Karpas-422 (cell line): ENCODE measurements at places on chromosomes 4 and X. TPM values are rescaled to one million over a fixed set of nuclear protein-coding genes. Genes with fewer than 3 reads are reported as not detected.
A peak's percentile ranks its signal among the peaks of the same experiment; 100 is the strongest.

Gene TRIM2
- total RNA-seq = 0.76 and 0.97 TPM in 2 replicates

Gene ADGRA3
- total RNA-seq = not detected in 2 replicates

Gene CT45A10
- not detected in 2 replicates for total RNA-seq

Gene NSUN7
- not detected in 2 replicates for total RNA-seq

Gene GABRG1
- not detected in 2 replicates for total RNA-seq

DNA sequence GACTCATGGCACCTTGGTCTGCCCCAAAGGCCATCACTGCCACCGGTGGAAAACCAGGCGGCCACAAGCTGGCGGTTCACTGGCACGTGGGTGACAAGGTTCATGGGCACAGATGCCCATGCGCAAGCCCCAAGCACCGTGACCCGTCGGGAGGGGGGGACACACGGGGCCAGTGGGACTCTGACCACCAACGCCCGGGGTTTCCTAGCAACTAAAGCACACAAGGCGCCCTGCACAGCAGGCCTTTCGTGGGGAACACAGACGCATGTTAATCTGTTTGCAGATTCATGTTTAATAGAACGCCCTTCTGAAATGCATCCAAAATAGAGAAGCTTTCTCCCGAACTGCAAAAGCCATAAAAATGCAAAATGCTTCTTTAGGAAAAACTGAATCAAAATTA, 43.9 kb downstream of the FAM53A start:
- DNase-seq = no peak

DNA sequence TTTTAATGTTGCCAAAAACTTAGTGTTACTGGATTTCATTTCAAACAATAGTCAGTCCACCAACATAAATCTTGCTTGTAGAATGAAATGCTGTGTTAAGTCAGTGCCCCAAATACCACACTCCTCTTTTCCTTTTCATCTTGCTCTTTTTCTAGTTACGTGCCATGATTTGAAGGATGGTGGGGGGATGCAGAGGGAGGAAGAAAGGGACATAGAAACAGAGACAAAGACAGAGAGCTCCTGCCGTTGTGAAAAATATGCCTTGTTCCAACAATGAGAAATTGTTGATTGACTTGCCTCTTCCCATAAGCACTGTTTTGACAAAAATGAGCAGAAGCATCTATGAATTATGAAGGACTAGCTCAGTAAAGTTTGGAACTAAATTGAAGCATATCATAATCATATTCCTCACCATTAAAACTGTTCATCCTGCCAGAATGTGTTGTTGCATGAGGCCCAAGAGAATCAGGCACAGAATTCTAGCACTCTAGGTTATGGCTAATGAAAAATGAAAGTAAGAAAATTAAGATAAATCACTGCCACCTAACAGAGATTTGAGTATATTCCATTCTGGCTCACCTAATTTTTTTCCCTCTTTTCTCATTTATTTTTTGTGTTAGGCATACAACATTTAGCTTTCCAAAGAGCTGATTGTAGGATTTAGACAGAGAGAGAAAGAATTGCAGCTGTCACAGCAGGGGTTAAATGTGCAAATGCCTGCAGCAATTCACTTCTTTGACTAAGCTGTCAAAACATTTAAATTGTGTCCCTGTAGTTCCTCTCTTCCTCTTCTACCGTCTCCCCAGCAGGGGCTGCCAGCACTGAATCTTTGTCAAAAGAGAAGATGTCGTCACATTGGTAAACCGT, 111.6 kb upstream of the PTPN13 start:
- peak; percentile 66 for DNase-seq

GRCh38 chr4:117249333-117249732, 164.0 kb upstream of the TRAM1L1 start:
- DNase-seq = no peak

DNA sequence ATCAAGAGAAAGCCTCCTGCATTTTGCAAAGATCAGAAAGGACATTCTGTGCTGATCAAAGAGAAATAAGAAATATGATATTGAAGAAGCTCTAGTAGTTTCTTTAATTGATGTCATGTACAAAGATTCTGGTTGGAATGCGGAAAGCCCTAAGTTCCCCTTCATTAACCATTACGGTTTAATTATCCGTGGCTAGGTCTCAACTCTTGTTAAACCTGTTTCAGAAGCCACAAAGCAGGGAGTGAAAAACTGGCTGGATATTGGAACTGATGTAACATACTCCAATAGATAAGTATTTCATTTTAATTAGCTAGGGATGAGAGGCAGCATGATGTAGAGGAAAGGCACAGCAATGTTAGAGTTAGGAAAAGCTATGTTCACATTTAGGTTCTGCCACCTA, 55.7 kb downstream of the SPANXN3 start:
- DNase-seq = no peak

- DNase-seq = no peak
Measured at GRCh38 chr4:169768385-169768784, 10.6 kb upstream of the HPF1 start.

- no peak for DNase-seq
Measured at GRCh38 chrX:137195991-137196390, 162.2 kb upstream of the GPR101 start.

DNA sequence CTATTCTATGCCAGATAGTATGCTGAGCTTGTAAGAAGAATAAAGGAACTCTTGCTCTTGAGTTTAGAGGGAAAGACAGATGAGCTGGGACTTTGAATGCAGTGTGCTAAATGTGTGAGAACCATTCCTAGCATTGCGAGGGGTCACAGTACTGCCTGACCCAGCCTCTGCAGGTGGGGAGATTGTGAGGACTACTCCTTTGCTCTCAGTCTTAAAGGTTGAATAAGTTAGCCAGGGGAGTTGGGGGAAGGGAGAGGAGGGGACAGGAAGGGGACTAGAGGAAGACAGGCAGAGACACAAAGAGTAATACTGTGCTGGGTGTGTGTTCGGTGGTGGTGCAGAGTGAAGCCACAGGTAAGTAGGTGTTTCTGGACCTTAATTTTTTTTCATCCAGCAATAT, 41.7 kb downstream of the DCUN1D4 start:
- DNase-seq = no peak

- no peak for DNase-seq
Measured at GRCh38 chr4:109947918-109948317, 35.2 kb downstream of the EGF start.

- peak; percentile 50 for DNase-seq
Measured at GRCh38 chrX:124212622-124213021, 119.8 kb upstream of the TEX13D start.

GRCh38 chr4:167721617-167722486, 370.5 kb upstream of the ANXA10 start:
- DNase-seq = no peak

GRCh38 chr4:152044331-152045036, 283.7 kb upstream of the GATB start:
- no peak for DNase-seq
